ENCODE measurements at places on chromosomes 12 and 14. TPM values are rescaled to one million over a fixed set of nuclear protein-coding genes. Genes with fewer than 3 reads are reported as not detected.

- no peak for DNase-seq
These were observed 683.4 kb downstream of the SLC16A7 start for GRCh38 chr12:60279221-60279620.

GRCh38 chr14:55136885-55137786 lies 8.1 kb downstream of the LGALS3 start:
- peak; percentile 14 for DNase-seq

Gene TGFB3
- 33.2 TPM for total RNA-seq

DNA sequence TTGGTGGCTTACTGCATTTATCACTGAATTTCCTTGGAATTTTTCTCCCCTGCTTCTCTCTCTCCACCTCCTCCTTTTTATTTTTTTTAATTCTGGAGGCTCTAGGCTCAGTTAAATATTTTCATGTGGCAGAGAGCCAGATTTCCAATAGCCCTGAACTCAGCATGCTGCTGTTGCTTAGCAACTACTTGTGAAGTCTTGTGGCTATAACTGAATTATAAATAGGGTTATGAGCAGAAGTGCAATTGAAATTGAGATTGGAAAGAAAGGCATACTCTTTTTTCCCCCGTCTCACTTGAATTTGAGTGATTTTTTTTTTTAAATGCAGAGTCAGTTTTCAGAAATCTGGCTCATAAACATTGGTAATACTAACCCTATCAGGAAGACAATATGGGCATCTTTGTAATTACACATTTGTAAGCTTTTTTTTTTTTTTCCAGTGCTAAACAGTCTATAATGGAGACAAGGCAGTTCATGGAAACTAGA lies 38.3 kb downstream of the ATF7IP start:
- no peak for DNase-seq

Gene HOXC12
- not detected for total RNA-seq

Gene RXYLT1
- 13.9 TPM for total RNA-seq

Gene HCAR1
- 0.78 TPM for total RNA-seq

DNA sequence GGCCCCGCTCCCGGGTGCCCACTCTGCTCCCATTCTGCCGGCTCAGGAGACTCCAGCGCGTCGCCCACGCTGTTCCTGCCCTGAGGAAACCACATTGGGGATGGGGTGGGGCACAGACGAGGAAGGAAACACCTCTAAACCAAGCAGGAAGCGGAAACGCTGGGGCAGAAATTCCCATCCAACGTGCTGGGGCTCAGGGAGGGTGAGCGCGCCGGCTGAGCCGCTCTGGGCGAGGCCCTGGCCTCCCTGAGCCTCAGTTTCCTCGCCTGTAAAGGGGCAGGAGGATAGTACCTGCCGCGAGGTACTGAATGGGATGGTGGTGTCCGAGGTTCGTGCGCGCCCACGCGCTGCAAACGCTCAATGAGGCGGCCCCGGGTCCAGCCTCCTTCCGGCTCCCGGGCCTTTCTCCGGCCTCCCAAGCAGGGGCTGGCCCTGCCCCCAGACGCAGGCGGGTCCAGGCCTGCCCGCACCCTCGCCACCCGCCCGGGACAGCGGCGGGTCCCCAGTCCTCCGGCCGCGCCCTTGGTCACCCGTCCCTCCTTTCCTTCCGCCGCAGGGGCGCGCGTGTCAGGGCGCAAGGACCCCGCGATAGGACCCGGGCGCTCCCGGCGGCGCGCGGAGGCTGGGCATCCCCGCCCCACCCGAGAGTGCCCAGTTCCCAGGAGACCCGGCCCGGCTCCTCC lies 673 bp downstream of the BEGAIN start:
- no peak for DNase-seq

Gene CAPZA3
- not detected for total RNA-seq

- DNase-seq: no peak
These were observed 720.9 kb upstream of the TBX3 start for GRCh38 chr12:115404761-115405470.

Gene RNASE3
- total RNA-seq: not detected

Gene LYZ
- total RNA-seq: 4.5 TPM

DNA sequence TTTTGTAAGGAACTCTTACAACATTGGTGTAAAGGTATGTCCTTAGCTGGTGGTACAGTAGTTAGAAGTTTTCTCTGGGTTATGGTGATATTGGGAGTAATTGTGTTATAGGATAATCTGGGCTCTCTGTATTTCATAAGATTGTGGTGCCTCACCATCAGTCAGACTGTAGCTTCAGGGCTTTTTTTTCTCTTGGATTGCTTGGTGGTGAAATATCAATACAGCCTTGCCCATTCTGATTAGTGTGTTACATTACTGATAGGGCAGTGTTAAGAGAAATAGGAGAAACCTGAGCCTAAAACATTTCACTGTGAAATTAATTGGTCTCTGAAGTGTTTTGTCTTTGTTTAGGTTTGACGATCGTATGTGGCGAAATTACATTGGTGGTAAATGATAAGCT lies 71.0 kb downstream of the RCOR1 start:
- DNase-seq: no peak

GRCh38 chr12:5488626-5488955 lies 56.7 kb downstream of the NTF3 start:
- no peak for DNase-seq

Gene SLC39A5
- not detected for total RNA-seq

- no peak for DNase-seq
These were observed 6.9 kb upstream of the TSPAN8 start for GRCh38 chr12:71164568-71165197.

- DNase-seq: no peak
These were observed 19.9 kb downstream of the CCND2 start for GRCh38 chr12:4293299-4293965.

Gene PRH2
- total RNA-seq: 0.62 TPM

- DNase-seq: peak; percentile 7
These were observed 6.5 kb upstream of the PRPH start for GRCh38 chr12:49288412-49288853.

DNA sequence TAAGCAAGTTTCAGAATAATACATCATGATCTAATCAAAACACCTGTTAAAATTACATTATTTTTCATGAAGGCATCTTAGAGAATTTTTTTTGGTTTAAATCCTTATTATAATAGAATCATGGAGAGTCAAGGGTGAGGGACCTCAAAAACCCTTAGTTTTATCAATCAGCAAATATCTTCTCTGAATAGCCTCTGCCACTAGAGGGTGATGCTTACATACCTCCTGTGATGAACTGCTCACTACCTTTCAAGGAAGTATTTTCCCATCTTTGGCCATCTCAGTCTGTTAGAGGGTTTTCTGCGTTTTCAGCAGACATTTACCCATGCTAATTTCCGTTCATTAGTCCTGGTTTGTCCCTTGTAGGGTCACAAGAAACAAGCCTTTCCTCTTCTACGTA lies 200.2 kb downstream of the TRHDE start:
- no peak for DNase-seq

Gene CRADD
- total RNA-seq: 10.3 TPM

DNA sequence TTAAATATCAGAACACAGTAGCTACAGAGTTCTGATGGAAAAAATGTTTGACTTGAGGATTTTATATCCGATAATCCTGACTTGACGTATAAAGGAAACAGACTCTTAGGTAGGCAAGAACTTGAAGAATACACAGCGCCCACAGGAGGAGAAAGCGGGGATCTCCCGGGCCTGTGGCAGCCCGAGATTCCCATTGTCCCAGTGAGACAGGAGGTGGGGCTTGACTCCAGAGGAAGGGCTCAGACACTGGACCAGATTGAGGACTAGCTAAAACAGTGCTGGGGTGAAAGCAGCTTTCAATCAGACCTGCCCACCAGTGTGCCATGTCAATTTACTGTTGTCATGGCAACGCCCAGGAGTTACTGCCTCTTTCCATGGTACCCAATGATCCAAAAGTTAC lies 51.1 kb upstream of the C14orf180 start:
- DNase-seq: no peak

- DNase-seq: no peak
These were observed 84.4 kb downstream of the PPP2R5C start for GRCh38 chr14:101845896-101846295.

DNA sequence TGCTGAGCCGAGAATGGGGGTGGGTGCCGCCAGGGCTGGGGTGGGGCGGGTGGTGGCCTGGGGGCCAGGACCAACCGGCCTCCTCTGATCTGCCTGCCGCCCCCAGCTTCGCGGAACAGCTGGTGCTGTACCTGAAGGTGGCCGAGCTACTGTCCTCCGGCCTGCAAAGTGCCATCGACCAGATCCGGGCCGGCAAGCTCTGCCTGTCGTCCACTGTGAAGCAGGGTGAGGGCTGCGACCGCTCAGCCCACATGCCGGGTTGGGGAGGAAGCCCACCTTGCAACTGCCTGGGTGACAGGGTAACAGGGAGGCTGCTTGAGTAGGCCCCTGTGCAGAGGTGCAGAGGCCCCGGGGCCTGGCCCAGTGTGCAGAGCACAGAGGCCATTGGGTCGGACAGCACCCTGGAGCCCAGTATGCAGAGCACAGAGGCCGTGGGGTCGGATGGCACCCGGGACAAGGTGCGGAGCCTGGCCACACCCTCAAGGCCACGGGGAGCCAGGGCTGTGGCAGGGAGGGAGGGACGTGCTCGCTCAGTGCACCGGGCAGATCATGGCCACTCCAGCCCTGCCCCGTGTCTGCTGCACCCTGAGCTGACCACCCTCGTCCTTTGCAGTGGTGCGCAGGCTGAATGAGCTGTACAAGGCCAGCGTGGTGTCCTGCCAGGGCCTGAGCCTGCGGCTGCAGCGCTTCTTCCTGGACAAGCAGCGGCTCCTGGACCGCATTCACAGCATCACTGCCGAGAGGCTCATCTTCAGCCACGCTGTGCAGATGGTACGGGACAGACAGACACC lies 9.5 kb upstream of the PUS1 start:
- no peak for DNase-seq

Gene KRT85
- not detected for total RNA-seq

Gene SMIM41
- not detected for total RNA-seq

- DNase-seq: no peak
These were observed 111.5 kb upstream of the IFNG-AS1 start for GRCh38 chr12:67877727-67878126.

DNA sequence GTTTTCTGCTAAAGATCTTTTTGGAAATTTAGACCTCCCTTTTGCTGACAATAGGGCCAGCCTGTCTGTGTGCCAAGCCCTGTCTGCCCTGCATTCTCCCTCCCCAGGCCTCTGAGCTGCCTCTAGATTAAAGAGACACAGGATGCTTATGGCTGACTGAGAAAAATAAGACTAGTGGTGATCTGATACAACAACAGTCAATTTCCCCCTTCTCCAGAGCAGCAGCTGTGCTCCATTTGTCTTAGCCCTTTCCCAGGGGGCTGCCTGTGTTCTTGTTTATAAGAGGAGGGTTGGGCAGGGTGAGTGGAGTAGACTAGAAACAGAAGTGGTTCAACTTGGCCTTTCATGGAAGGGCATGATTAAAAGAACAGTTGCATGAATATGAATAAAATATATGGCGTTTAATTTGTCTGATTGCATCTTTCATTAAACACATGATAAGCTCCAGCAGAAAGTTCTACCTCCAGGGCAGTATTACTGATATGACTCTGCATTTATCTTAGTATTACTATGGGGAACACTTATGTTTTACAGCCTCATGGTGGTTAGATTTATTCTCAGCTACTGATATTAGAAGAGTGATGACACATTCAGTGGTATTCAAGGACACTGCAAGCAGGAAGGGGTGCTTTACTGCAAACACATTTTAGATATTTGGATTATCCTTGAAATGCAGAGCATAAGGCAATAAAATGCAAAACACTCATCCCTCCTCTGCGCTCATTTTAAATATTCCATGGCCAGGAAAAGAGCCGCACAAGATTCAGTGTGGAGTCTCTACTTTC lies 150.2 kb upstream of the CLEC14A start:
- DNase-seq: no peak

Gene CACNA2D4
- not detected for total RNA-seq

- DNase-seq: no peak
These were observed 135.5 kb upstream of the CPM start for GRCh38 chr12:69068448-69068847.

DNA sequence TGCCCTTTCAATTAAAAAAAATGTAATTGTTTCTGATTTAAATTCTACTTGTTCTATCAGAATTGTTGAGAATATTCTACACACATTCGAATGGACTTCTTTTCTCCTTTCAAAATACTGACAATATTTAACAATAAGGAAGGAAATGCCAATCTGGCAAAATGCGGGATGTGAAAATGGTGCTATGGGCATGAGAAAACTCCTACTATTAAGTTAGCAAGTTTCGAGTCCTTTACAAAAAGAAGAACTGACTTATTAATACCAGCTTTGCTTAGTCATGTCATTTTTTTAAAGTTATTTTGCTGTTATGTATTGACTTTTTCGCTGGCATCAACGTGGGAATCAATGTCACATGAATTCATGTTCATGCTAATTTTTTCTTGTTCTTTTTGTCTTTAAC lies 31.7 kb upstream of the ARL1 start:
- no peak for DNase-seq

DNA sequence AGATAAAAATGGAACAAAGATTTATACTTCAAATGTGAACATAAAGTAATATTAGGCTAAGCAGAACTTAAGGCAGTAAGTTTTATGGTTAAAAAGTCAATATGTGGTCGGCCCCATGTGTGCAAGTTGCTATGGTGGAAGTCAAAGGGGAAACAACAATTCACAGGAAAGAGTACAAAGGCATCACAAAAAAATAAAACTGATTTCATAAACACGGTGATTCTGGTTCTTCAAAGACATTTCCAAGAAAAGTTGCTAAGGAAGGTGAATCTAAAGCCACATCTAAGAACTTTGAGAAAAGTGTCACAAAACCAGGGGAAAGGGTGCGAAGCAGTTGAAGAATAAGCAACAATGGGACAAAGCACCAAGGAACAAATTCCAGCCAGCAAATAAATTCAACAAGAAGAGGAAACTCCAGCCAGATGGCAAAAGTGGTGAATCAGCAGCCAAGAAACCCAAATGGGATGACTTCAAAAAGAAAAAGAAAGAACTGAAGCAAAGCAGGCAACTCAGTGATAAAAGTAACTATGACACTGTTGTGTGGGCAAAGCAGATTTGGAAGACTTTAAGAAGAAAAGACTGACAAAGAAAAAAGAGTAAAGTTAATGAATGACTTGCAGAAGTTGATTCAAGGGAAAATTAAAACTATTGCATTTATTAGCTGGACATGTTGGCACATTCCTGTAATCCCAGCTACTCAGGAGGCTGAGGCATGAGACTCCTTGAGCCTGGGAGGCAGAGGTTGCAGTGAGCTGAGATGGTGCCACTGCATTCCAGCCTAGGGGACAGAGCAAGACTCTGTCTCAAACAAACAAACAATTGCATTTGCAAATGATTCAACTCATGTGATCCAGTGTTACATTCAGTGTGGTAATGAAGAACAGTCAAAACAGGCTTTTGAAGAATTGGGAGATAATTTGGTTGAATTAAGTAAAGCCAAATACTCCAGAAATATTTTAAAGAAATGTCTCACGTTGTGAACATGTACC lies 19.5 kb downstream of the PTGDR start:
- DNase-seq: no peak

GRCh38 chr12:12542964-12543363 lies 19.7 kb downstream of the DUSP16 start:
- DNase-seq: no peak

GRCh38 chr14:69037790-69038454 lies 58.8 kb upstream of the ACTN1 start:
- no peak for DNase-seq

- no peak for DNase-seq
These were observed 191.5 kb downstream of the SYT1 start for GRCh38 chr12:79055926-79056674.
